ENCODE measurements at places on chromosomes 12 and 14.

GRCh38 chr14:75067212-75067611, 2.2 kb upstream of the ZC2HC1C start:
- no peak for DNase-seq

- peak; percentile 84 for DNase-seq
These were observed 9.0 kb upstream of the MLEC start for GRCh38 chr12:120677765-120678473.

- DNase-seq: peak; percentile 57
These were observed 18.0 kb downstream of the TRAF3 start for GRCh38 chr14:102795060-102795925.

DNA sequence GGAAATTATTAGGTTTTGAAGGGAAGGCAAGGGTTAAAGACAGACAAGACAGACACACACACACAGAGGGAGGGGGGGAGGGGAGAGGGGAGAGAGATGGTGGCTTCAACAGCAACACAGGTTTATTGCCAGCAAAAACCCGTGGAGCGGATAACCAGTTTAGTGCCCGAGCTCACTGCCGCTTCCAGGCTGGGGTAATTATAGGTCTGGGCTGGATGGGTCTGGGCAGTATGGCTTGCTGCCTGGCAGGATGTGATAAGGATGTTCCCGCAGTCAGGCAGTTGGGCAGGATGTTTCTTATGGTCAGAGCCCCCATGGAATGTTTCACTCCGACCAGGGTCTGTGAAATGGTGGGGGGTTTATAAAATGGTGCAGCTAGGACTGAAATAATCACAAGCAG, 4.4 kb upstream of the TDRD9 start:
- DNase-seq: peak; percentile 49

DNA sequence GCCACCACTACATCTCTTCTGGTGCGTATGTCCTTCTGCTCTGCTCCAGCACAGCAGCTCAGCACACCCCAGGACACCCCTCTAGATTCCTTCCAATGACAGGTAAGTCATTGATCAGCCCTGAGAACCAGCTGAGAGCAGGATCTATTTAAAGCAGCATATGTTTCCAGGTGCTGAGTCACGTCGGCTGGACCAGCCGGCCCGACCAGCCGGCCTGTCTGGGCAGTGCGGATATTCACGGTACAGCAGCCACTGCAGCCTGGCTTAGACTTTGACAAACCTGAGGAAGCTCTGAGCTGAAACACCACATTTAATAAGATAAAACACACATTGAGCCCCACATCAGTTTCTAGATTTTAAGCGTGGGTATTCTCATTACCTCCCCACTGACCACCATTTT, 31.8 kb upstream of the RPH3A start:
- no peak for DNase-seq

DNA sequence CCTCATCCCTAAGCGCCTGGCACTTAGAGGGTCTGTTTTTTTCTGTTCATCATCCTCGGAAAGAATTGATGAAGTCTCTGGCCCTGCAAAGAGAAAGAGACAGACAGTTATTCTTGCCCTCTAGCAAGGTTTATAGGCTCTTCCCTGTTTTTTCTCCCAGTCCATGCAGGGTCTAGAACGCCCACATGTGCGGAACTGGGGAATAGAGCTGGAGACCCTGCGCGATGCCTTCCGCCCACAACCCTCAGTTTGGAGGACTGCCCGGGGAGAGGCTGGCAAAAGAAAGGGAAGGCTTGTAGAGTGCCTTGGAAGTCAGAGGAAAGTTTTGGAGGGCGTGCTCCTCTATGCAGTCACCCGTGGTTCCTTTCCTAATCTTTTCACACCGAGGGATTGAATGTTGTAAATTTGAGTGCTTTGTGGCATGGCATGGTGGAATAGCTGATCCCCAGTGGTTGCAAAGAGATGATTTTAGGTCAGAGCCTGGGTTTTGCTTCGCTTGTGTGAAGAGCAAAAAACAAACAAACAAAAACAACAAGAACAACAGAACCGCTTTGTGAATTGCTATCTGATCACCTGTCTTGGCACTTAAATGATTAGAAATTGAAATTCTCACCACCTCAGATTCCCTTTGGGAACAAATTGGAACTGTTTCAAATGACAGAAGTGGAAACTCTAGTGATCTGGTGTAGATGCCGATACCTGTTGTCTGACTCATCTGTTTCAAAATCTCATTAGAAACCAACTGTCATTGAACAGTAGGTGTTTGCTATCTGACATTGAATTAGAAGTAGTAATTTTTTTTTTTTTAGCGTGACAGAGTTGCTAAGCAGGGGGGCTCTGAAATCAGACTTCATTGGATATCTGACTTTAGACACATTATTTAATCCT, 947 bp downstream of the GAS2L3 start:
- DNase-seq: no peak

DNA sequence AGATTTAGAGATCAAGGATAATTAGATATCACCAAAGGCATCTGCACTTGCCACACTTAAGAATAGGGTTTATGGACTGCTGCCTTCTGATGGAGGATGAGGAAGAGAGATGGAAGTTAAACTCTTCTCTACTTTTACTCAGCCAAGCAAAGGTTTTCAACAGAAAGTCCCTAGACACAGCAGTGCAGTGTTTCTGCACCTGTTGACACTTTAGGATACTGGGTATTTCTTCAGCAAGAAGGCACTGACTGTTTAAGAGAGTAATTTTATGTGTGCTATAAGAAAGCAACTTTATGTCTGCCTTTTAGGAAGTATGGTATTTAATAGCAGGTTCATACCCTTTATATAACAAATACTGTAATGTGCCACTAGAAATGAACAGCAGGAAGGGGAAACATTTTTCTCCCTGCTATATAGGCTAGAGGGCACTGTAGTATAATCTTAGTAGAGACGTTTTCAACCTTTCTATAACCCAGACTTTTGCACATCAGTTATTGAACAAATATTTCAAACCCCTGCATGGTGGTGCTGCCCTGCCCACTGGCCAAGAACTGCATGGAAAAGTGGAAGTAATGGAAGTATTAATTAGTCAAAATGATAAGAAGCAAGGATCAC, 225.0 kb upstream of the GRIP1 start:
- DNase-seq: no peak

GRCh38 chr12:121949648-121950397, 31.4 kb downstream of the CFAP251 start:
- no peak for DNase-seq

- no peak for DNase-seq
These were observed 106.9 kb upstream of the DYRK2 start for GRCh38 chr12:67541625-67541991.

- DNase-seq: no peak
These were observed 902 bp downstream of the EML5 start for GRCh38 chr14:88791629-88792472.

- no peak for DNase-seq
These were observed 83.1 kb downstream of the KCNMB4 start for GRCh38 chr12:70449074-70449752.

DNA sequence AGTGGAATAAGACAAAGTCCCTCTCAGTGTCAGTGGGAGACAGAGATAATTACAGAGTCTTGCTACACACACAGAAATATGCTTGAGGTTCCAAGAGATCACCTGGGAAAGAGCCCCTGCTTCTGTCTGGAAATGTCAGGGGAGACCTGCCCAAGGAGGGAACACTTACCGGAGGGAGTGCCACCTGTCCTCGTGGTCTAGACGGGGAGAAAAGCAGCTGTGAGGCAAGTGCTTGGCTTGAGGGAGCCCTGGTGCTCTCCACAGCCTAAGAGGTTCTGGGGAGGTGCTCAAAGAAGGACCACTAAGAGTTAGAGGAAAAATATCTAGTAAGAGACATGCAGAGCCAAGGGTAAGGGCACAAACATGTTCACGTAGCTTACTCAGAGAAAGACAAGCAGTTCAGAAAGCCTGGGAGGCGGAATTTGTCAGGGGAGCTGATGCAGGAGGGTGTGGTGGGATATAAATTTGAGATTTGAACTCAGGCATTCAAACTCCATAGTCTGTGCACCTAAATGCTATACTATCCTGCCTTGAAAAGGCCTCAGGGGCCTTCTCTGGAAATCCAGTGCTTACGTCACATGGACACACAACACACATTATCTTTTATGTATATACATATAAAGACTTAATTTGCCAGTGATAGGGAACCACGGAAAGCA, 38.2 kb upstream of the GNPNAT1 start:
- no peak for DNase-seq

DNA sequence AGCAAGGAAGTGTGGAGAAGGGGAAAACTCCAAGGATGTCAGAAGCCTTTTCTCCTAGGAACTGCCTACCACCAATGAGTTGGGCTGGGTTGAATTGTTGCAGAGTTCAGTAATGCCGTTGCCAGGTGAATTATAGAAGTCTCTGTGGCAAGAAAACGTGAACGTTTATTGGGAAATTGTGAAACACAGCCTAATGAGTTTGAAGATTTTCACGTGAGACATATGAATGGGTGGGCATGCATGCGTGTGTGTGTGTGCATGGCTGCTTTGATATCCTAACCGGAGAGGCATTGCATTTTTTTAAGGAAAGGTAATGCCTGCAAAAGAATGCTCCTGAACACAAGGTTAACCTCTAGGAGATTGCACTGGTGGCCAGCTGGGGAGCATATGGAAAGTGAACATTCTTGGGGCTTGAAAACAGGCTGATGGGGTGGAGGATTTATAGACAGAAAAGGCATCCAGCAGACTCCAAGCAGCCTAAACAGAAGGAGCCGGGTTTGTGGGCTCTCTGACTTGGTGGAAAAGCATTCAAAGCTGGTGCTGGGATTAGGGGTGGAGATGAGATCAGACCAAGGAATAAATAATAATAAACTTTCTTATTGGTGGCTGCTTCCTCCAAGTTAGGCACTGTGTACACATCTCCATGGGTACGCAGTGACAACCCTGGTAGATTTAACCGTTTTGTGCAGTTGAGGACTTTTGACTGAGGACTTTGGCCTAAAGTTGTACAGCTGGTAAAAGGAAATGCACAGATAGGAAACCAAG, 67.8 kb downstream of the NTF3 start:
- DNase-seq: no peak

DNA sequence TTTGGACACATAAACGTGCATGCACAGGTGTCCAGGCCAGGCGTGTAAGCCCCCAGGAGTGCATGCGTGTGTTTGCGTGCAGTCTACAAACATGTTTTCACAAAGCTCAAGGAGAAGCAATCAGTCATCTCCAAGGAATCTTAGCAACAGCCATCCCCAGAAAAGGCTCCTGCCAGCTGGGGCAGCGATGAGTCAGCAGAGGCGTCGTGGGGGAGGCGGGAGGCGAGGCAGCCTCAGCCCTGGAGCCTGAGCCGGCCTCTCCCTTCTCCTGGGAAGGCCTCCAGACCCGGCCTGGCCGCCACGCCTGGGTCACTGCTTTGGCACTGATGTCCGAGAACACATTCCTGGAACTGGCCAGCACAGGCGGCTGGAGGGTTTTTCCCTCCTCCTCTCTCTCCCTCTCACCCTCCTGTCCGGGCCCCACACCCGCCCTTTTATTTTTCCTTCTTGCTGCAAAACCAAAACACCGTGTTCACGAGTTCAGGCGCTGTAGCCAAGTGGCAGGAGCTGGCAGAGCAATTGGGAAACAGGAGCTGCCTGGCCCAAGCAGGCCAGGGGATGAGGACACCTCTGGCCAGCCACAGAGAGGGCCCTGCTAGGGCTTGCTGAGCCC, 92.7 kb downstream of the LRRC74A start:
- peak; percentile 94 for DNase-seq
